ENCODE measurements at places on chromosomes 5 and 9.

DNA sequence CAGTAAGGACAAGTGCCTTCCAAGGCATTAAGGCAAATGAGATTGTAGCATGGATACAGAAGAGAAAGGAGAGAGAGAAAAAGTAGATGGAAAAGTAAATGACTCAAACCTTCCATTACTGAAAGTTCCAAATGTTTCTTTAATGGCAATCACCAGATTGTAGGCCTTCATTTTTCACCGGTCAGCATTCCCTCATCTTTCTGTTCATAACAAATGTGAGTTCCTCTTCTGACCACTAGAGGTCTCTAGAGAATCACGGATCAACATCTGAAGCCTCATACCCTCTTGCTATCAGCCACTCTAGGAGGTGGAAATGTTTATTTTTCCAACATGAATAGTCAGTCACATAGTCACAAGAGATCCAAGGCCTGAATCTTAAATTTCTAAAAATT is 73.6 kb upstream of the RPS23 start:
- peak; percentile 67 for DNase-seq

DNA sequence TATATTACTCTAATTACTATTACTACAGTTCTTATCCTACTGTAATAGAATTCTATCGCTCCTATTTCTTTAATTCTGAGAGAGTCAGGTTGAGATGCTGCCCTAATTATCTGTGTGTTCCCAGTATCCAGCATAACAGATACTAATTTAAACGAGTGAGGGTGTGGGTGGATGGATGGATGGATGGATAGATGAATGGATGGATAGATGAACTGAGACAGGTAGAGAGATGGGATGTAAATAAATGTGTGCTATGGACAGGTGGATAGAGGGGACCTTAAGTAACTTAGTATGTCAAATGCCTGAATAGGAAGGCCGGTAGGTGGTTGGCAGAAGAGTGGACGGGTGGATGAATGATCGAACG is 143.6 kb upstream of the ADRA1B start:
- no peak for DNase-seq

GRCh38 chr5:4222147-4222546 is 626.5 kb downstream of the IRX1 start:
- DNase-seq: no peak

GRCh38 chr5:143051244-143052058 is 281.3 kb downstream of the ARHGAP26 start:
- peak; percentile 53 for DNase-seq

GRCh38 chr9:138082918-138083636 is 205.5 kb downstream of the CACNA1B start:
- DNase-seq: no peak

GRCh38 chr9:87698069-87698809 is 27.7 kb upstream of the CTSL start:
- DNase-seq: no peak

GRCh38 chr9:121491111-121491510 is 8.5 kb downstream of the GGTA1 start:
- DNase-seq: no peak

- DNase-seq: no peak
Measured at GRCh38 chr9:135670721-135671590, 7.8 kb downstream of the LCN9 start.

GRCh38 chr9:92141144-92142129 is 26.2 kb upstream of the SPTLC1 start:
- DNase-seq: no peak

DNA sequence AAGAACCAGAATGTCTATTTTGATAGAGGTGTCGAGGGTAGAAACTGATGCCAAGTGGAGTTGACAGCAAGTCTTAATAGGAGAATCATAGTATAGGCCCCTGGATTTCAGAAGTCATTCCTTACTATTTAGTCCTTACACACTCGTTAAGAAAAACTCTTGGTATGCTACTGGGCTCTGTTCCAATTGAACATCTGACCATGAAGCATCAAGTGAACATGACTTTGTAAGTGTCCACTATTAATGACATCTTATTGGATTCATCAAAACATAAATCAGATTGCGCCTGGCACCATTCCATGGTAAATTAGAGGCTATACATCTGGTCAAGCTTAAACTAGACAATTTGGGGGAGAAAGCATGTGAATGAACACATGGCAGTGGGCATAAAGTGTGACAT is 1056.5 kb upstream of the EDIL3 start:
- DNase-seq: no peak

- DNase-seq: no peak
Measured at GRCh38 chr5:1526190-1526631, 2.5 kb upstream of the LPCAT1 start.

DNA sequence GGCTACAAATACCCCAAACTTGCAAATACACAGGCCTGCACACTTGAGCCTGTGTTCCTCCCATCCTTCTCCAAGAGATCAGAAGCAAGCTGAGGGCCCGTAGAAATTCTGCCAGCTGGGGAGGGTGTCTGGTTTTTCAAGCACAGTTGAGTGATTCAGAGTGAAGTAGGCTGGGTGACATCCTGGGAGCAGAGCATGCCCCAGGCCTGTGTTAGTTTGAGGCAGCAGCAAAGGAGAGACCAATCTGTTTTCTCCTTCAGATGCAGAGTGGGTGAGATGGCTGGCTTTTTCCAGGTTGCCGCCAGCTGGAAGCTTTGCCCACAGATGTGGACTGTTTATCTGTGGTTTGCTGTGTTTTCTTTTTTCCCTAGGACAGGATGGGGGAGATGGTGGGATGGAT is 63.1 kb downstream of the RCL1 start:
- DNase-seq: no peak

DNA sequence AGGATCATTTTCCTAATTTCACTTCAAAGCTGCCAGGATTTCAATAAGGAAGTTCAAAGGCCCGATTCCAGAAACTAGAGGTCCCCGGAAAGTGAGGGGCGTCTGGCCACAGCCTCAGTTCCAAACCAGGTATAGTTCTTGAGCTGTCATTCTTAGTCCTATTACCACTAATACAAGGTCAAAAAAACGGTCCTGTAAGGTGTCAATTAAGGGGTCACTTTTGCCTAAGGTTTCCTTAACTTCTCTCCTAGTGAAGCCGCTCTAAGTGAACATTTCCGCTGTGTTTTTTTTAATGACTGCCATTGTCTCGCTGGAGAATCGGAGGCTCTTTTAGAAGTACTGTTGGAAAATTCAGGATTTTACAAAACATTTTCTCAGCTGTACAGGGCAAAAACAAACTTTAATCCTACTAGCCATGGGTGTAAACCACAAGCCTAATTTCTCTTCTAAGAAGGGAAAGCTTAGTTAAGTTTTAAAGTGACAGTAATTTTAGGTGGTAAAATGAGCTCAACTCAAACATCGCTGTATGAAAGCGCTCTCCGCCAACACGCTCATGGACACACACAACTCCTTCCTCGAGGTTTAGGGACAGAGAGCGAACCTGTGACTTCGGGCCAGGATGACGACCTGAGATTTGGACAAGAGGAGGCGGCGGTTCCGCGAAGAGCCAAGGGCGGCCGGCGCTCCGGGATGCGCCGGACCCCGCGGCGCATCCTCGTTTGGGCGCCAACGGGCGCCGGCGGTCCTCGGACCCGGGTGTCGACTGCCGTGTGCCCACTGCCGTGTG is 76.7 kb upstream of the IFNE start:
- no peak for DNase-seq

DNA sequence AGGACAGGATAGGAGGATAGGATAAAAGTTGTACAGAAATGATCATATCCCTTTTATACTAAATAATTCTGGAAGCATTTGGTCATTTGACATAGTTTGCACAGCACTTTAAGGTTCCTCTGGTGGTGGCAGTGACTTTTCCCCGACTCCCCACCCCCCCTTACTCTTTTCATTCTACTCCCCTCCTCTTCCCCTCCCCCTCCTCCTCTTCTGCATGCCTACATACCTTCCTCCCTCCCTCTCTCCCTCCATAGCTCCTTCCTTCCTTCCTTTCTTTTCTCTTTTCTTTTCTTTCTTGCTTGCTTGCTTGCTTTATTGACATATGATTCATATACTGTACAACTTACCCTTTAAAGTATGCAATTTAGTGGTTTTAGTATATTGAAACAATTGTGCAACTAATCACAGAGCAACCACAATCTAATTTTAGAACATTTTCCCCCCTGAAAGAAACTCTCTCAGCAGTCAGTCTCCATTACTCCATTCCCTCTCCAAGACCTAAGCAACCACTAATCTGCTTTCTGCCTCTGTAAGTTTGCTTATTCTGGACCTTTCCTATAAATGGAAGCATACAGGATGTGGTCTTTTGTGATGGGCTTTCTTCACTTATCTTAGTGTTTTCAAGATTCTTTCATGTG is 159.0 kb downstream of the HACD4 start:
- no peak for DNase-seq

- DNase-seq: no peak
Measured at GRCh38 chr9:91948101-91948596, 1.9 kb downstream of the ROR2 start.

DNA sequence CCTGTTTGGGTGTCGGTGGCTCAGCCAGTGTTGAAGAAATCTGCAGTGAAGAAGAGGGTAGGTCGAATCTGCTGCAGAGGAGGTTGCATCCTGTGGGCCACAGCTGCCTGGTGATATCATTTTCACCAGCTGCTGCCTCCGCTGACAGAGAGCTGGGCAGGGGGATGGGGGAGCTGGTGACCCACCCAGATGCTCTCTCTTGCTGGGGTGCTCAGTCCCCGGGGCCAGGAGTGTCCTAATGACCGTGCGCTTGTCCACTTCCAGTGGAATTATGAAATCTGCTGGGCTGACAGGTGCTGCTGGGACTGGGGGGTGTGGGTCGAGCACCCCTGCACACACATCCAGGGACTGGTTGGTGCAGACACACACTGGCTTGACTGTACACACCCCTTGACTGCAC is 83.2 kb upstream of the IRX4 start:
- no peak for DNase-seq

GRCh38 chr5:68369457-68370125 is 154.0 kb downstream of the PIK3R1 start:
- no peak for DNase-seq

- DNase-seq: peak; percentile 86
Measured at GRCh38 chr9:23826120-23826629, at the start of gene ELAVL2. Gene ELAVL2, minus strand, starts transcription at chr9:23826240. Its CDS starts 64,006 bp downstream, at chr9:23762234.

DNA sequence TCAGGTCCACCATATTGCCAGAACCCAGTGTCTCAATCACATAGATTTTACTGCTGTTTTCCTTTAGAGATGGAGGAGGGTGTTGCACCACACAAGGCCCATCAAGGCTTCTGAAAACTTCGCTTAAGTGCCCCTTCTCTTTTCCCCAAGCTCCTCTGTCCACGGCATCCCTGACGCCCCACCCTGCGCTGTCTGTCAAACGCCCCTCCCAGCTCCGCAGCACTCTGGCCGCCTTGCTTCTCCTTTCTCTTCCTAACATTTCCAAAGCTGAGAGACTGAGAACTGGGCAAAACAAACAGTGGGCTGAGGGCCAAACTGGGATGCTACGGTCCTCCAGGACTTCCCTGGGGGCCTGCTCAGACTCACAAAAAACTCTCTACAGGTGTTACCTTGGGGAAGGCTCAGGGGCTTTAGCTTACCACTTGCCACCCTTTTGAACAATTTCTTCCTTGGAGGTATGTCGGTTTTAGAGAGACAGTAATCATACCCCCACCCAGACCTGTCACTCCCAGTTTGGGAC is 28.3 kb upstream of the ERGIC1 start:
- no peak for DNase-seq

- no peak for DNase-seq
Measured at GRCh38 chr9:111529787-111530186, 4.8 kb downstream of the ZNF483 start.

DNA sequence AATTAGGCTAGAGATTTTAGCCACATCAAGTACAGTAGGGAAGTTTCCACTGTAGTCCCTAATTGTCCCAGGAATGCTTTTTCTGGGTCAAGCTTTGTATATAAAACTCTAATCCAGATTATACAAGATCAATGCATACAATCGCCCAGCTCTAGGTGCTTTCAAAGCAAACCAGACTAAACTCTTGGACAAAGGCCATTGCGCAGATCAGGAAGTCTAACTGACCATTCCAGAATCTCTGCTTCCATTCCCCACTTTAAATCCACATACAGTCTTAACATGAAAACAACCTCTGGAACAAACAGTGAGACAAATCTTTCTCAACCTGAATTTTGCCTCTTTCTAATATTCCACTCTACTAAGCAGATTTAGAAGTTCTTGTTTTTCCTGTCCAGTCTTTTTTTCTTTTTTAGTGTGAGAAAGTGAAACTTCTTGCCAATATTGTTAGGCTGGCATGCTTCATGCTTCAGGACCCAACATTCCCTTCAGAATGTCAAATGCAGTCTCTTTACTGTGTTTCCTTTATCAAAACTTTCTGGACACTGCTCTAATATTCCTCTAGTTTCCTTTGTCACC is 76.1 kb downstream of the ITGA1 start:
- no peak for DNase-seq

GRCh38 chr9:135144581-135145170 is 57.2 kb downstream of the OLFM1 start:
- DNase-seq: no peak

DNA sequence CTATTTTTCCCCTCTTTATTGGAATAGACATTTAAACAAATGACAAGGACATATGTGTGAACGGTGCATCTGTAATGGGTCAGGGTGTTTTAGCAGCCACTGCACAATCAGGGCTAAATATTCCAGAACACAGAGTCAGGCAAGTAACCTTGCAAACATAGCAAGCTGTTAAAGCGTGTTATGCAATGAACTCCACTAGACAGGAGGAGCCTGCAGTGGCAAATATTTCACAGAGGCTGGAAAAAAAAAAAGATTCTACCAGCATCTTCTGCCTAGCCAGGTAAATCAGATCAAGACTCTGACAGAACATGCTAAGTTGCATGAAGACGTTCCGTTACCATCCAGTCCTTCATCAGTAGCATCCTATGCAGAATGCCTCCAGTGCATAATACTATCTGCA is 171.8 kb downstream of the SEMA5A start:
- DNase-seq: no peak

DNA sequence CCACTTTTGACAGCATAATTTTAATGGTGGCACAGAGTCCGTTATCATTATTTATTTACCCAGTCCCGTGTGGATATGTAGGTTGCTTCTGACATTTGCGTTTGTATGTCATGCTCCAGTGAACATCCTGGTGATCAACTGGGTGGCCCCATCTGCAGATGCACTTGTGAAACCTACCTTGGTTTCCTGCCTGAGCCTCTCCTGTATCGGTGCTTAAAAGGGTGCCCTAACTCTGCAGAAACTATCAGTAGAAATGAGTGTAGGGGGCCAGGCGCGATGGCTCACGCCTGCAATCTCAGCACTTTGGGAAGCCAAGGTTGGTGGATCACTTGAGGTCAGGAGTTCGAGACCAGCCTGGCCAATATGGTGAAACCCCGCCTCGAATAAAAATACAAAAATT is 92.1 kb upstream of the IER5L start:
- no peak for DNase-seq

- no peak for DNase-seq
Measured at GRCh38 chr5:10562201-10563109, 1.4 kb upstream of the ANKRD33B start.

DNA sequence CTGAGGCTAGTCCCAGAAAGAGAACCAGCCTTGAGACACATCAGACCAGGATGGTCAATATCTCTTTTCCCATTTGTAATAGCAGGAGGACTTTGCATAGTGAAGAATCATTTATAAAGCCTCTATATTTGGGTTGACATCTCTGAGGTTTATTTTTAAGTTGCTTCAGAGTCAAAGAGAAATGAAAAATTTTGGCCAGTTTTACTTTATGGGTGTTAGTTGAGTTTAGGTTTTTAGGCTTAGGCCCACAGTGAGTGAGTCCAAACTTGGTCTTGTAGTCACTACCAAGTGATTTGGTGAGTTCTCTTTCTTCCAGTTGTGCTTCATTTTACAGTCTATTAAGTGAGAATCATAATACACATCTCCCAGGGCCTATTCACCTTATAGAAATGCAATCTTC is 5.3 kb upstream of the MEF2C start:
- no peak for DNase-seq
